ENCODE measurements at places on chromosomes 2 and 18. TPM values are rescaled to one million over a fixed set of nuclear protein-coding genes. Genes with fewer than 3 reads are reported as not detected.
A peak's percentile ranks its signal among the peaks of the same experiment; 100 is the strongest.

- no peak overlapping the region for H3K27ac ChIP-seq
- no peak for DNase-seq
- H3K27me3 ChIP-seq: no peaks in the 10 kb centered on the region
- H3K4me1 ChIP-seq: no peaks in the 10 kb centered on the region
- no peaks in the 10 kb centered on the region for H3K36me3 ChIP-seq
These were observed 799.3 kb downstream of the BCL11A start for GRCh38 chr2:59754011-59754735.

Gene IL18R1
- 5.8 TPM for total RNA-seq

Gene EPB41L5
- total RNA-seq: 37.6 TPM

- H3K27ac ChIP-seq: no peak overlapping the region
- H3K27me3 ChIP-seq: no peaks in the 10 kb centered on the region
- no peak for DNase-seq
- no peaks in the 10 kb centered on the region for H3K4me1 ChIP-seq
These were observed 2043.3 kb upstream of the PIK3C3 start for GRCh38 chr18:39911716-39912115.

Gene CXCR4
- 34.8 TPM for total RNA-seq

GRCh38 chr18:51278045-51278649 is 80.7 kb upstream of the MEX3C start:
- H3K4me1 ChIP-seq: peaks cover 5% of the 10 kb centered on the region
- no peaks in the 10 kb centered on the region for H3K36me3 ChIP-seq
- no peak for DNase-seq
- H3K27ac ChIP-seq: no peak overlapping the region
- peaks cover 4% of the 10 kb centered on the region for H3K27me3 ChIP-seq
- H3K4me3 ChIP-seq: no peak overlapping the region

DNA sequence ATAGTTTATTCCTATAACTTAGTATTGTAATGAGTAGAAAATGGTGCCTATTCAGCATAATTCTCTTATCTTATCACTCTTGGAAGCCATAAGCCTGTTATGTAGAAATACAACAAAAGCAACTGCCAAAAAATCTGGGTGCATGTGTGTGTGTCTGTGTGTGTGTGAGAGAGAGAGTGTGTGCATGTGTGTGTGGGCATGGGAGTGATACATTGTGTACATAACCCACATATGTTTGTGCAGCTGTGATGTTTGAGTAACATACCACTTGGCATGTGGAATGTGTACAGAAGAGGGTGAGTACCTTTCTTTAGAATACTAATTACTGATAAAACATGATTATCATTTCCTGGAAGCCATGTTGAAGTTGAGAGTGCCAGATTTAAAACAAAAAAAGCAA is 642.3 kb upstream of the SYT4 start:
- no peak overlapping the region for H3K4me3 ChIP-seq
- H3K36me3 ChIP-seq: no peaks in the 10 kb centered on the region
- H3K27me3 ChIP-seq: peaks cover 3% of the 10 kb centered on the region
- H3K4me1 ChIP-seq: peaks cover 10% of the 10 kb centered on the region

- H3K27ac ChIP-seq: no peak overlapping the region
- no peaks in the 10 kb centered on the region for H3K36me3 ChIP-seq
- no peaks in the 10 kb centered on the region for H3K4me1 ChIP-seq
- DNase-seq: no peak
- H3K27me3 ChIP-seq: no peaks in the 10 kb centered on the region
These were observed 1089.5 kb downstream of the LRP1B start for GRCh38 chr2:141041281-141041680.

DNA sequence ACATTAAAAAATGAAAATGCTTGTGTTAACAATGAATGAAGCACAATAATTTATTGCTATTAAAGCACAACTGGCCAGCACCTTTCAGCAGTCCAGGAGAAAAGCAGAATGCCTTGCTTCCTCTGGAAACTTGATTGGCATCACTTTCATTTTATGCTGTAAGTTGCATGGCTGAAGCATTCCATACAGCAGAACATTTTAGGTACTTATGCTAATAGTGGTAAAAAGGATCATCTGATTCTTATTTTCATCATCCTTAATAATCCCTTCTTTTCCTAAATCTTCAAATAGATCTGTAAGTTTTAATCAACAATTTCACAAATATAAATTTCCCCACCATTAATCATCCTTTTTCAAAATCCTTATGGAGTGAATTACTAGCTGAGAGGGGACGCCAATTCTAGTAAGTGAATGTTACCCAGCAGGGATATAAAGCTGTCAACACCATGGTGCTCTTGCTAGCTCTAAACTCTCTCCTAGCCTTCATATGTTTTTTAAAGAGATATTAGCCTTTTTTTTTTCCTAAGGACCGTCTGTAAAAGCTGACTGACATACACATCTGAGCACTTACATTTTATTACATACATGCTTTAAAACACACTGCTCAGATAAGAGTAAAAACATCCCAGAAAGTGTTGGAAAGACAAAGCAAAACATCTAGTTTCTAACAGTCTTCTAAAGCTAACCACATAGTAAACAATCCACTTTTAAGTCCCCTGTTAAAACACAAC is 5.3 kb downstream of the SATB2 start:
- H3K27me3 ChIP-seq: peaks cover 66% of the 10 kb centered on the region
- peaks cover 5% of the 10 kb centered on the region for H3K4me1 ChIP-seq
- no peak for DNase-seq
- H3K27ac ChIP-seq: no peak overlapping the region

DNA sequence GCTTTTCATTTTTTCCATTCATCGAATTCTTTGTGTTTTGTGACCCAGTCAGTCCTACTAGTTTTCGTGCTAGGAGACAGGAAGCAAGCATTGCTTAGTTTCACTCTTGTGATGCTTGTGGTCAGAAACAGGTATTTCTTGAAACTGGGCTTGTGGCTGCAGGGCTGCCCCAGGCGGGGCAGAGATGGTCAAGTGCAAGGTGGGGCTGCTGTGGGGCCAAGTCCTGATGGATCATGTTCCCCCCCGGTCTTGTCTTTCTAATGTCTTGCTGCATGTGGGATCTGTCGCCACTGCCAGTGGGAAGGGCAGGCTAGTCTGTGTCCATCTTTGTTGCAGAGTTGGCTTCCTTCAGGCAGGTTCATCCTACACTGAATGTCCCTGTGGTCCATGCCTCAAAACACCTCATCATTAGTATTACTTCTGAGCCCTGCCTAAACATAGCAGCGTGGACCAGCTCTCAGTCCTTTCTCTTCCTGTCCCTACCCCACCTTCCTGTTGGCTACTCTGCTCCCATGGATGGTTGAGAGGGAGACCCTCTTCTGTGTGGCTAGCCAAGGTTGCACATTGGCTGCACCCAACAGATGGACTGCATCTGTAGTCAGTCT is 38.7 kb downstream of the INPP4A start:
- DNase-seq: no peak
- H3K4me1 ChIP-seq: peaks cover 53% of the 10 kb centered on the region
- H3K27ac ChIP-seq: peak overlapping the region; percentile 89

GRCh38 chr2:26318950-26319349 is 27.0 kb upstream of the SELENOI start:
- H3K27me3 ChIP-seq: peaks cover 3% of the 10 kb centered on the region
- peaks cover 3% of the 10 kb centered on the region for H3K4me1 ChIP-seq
- H3K27ac ChIP-seq: no peak overlapping the region
- H3K4me3 ChIP-seq: no peak overlapping the region
- no peaks in the 10 kb centered on the region for H3K36me3 ChIP-seq

DNA sequence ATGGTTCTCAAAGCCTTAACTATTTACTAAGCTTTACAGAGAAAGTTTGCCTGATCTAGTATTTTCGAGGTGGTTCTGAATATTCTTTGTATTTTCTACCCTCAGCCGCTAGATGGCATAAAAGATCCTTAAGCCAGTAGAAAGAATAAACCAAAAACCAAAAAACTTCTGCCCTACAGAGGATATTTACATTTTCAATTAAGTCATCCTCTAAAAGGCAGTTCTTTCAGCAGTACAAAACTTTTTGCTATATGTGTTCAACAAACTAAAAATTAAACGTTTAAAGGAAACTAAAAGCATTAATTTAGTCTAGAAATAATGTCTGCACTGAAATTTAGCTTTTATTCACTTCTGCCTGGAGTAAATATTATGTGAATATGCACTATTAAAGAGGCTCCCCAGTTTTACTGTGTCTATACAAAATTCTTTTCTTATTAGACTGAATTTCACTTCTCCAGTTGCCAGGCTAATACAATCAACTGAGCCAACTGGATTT is 297.5 kb downstream of the PIEZO2 start:
- peak overlapping the region; percentile 18 for H3K4me3 ChIP-seq
- H3K27me3 ChIP-seq: peaks cover 9% of the 10 kb centered on the region
- H3K27ac ChIP-seq: peak overlapping the region; percentile 73
- DNase-seq: no peak
- H3K4me1 ChIP-seq: peaks cover 34% of the 10 kb centered on the region
- H3K36me3 ChIP-seq: peaks cover 10% of the 10 kb centered on the region

- H3K4me3 ChIP-seq: peak overlapping the region; percentile 77
- H3K27ac ChIP-seq: peak overlapping the region; percentile 99
- H3K4me1 ChIP-seq: peaks cover 8% of the 10 kb centered on the region
- no peaks in the 10 kb centered on the region for H3K27me3 ChIP-seq
These were observed 150.0 kb upstream of the ALKAL2 start for GRCh38 chr2:437756-438393.

DNA sequence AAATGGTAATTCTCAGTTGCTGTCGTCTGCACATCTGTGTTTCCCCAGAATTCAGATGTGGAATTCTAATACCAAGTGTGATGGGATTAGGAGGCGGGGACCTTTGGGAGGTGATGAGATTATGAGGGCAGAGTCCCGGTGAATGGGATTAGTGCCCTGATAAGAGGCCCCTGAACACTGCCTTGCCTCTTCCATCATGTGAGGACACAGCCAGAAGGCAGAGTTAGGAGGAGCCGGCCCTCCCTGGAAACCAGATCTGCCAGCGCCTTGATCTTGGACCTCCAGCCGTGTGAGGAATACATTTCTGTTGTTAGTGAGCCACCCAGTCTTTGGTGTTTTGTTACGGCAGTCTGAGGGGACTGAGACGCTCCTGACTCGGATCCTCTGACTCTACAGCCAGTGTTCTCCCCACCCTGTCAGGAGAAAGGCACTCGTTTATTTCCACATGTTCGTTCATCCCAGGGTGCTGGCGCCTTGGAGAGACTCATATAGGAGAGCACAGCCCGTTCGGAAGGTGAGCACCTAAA is 395.0 kb downstream of the ZNF516 start:
- H3K27me3 ChIP-seq: peaks cover 3% of the 10 kb centered on the region
- peaks cover 9% of the 10 kb centered on the region for H3K4me1 ChIP-seq
- no peak for DNase-seq
- H3K4me3 ChIP-seq: no peak overlapping the region
- no peaks in the 10 kb centered on the region for H3K36me3 ChIP-seq

DNA sequence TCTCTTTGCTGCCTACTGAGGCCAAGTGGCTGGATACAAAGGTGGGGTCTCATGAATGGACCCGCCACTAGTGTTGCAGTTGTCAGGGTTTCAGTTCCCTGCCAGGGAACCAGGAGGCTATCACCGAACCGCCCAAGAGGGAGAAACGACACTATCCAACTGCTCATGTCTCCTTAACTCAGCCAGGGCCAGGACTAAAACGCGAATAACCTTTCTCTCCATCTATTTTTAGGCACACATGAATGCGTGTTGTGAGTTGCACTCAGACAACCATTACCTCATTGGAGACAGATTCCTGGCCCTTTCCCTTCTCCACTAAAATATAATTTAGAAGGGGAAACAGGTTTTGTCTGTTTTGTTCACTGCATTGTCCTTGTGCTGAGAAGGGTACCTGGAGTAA is 559.5 kb downstream of the SOCS6 start:
- H3K36me3 ChIP-seq: no peaks in the 10 kb centered on the region
- no peaks in the 10 kb centered on the region for H3K27me3 ChIP-seq
- no peak overlapping the region for H3K27ac ChIP-seq
- no peak for DNase-seq
- H3K4me3 ChIP-seq: no peak overlapping the region
- H3K4me1 ChIP-seq: no peaks in the 10 kb centered on the region

GRCh38 chr2:10441948-10442347 is 6.2 kb downstream of the ODC1 start:
- peaks cover 29% of the 10 kb centered on the region for H3K36me3 ChIP-seq
- no peak for DNase-seq
- H3K4me3 ChIP-seq: no peak overlapping the region
- no peak overlapping the region for H3K27ac ChIP-seq
- H3K4me1 ChIP-seq: no peaks in the 10 kb centered on the region

Gene CMPK2
- total RNA-seq: 4.4 TPM

Gene ALPP
- 0.27 TPM for total RNA-seq

- peaks cover 14% of the 10 kb centered on the region for H3K4me1 ChIP-seq
- no peaks in the 10 kb centered on the region for H3K36me3 ChIP-seq
- no peak for DNase-seq
- no peaks in the 10 kb centered on the region for H3K27me3 ChIP-seq
- H3K4me3 ChIP-seq: no peak overlapping the region
These were observed 198.9 kb upstream of the NABP1 start for GRCh38 chr2:191478799-191479679.

Gene RNU2-63P
- total RNA-seq: 4.9 TPM

Gene SNTG2
- 1.1 TPM for total RNA-seq

DNA sequence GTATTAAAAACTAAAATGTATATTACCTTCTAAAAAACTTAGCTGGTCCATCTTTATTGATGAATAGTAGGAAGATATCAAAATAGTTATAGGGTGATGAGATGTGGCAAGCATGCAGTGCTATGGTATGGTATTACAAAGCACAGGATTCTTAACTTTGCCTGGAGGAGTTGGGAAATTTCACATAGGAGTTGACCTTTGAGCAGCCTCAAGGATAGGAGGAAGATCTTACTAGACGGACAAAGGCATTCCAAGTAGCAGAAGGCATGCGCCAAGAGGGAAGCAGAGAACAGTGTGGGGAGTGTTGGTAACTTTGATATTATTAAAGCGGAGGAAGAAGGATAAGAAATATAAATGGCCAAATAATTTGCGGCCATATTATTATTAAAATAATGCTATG is 60.0 kb downstream of the TTC21B start:
- no peak overlapping the region for H3K4me3 ChIP-seq
- H3K27ac ChIP-seq: no peak overlapping the region
- DNase-seq: no peak
- H3K36me3 ChIP-seq: peaks cover 48% of the 10 kb centered on the region

Gene ALLC
- total RNA-seq: not detected

- H3K27me3 ChIP-seq: no peaks in the 10 kb centered on the region
- H3K36me3 ChIP-seq: no peaks in the 10 kb centered on the region
- no peak overlapping the region for H3K4me3 ChIP-seq
- no peak for DNase-seq
- peaks cover 11% of the 10 kb centered on the region for H3K4me1 ChIP-seq
These were observed 130.8 kb downstream of the CACNB4 start for GRCh38 chr2:151967829-151968722.

Gene ELAC1
- total RNA-seq: 13.9 TPM

GRCh38 chr2:111058264-111058663 is 62.5 kb upstream of the BCL2L11 start:
- H3K4me1 ChIP-seq: no peaks in the 10 kb centered on the region
- no peak overlapping the region for H3K27ac ChIP-seq
- no peaks in the 10 kb centered on the region for H3K36me3 ChIP-seq
- H3K27me3 ChIP-seq: peaks cover 8% of the 10 kb centered on the region

- H3K36me3 ChIP-seq: no peaks in the 10 kb centered on the region
- H3K4me3 ChIP-seq: no peak overlapping the region
- H3K27ac ChIP-seq: no peak overlapping the region
- H3K4me1 ChIP-seq: no peaks in the 10 kb centered on the region
- no peak for DNase-seq
These were observed 1624.9 kb upstream of the CELF4 start for GRCh38 chr18:39190508-39190907.

Gene TMEM198
- total RNA-seq: 7.8 TPM

GRCh38 chr2:84716564-84716963 is 164.3 kb downstream of the TRABD2A start:
- no peak overlapping the region for H3K27ac ChIP-seq
- H3K4me1 ChIP-seq: peaks cover 4% of the 10 kb centered on the region
- no peaks in the 10 kb centered on the region for H3K27me3 ChIP-seq

GRCh38 chr2:187654535-187654934 is 100.3 kb upstream of the TFPI start:
- H3K4me3 ChIP-seq: no peak overlapping the region
- DNase-seq: no peak
- H3K27ac ChIP-seq: no peak overlapping the region
- H3K36me3 ChIP-seq: no peaks in the 10 kb centered on the region

Gene NOSTRIN
- 2.4 TPM for total RNA-seq

Data from type B pancreatic cell (in vitro differentiated cells).